Mammary epithelial cell (primary cell): ENCODE measurements at places on chromosomes 6 and 20. TPM values are rescaled to one million over a fixed set of nuclear protein-coding genes. Genes with fewer than 3 reads are reported as not detected.

The XKR7 gene
- not detected in 2 replicates for total RNA-seq

The ACSS2 gene
- 79.5 TPM for total RNA-seq

The UFL1 gene
- 25.8 and 33.0 TPM in 2 replicates for total RNA-seq

The E2F1 gene
- total RNA-seq: 1.8 TPM

The OPN5 gene
- total RNA-seq: not detected in 2 replicates

The SIRPB2 gene
- total RNA-seq: 0.33 TPM

The TSBP1 gene
- total RNA-seq: not detected

The CGAS gene
- total RNA-seq: 3.0 TPM

The SLCO4A1 gene
- 0.33 and 0.40 TPM in 2 replicates for total RNA-seq

The PI16 gene
- not detected in 2 replicates for total RNA-seq

The BPIFB1 gene
- not detected in 2 replicates for total RNA-seq
